Gastrocnemius medialis (tissue), 4 donors: ENCODE measurements at places on chromosomes 2 and 18. TPM values are rescaled to one million over a fixed set of nuclear protein-coding genes. Genes with fewer than 3 reads are reported as not detected.
A peak's percentile ranks its signal among the peaks of the same experiment; 100 is the strongest.

GRCh38 chr2:2524348-2524941, 193.4 kb upstream of the MYT1L start:
- peaks cover 8% of the 10 kb centered on the region for H3K4me1 ChIP-seq
- DNase-seq = no peak
- H3K4me3 ChIP-seq = no peak overlapping the region

DNA sequence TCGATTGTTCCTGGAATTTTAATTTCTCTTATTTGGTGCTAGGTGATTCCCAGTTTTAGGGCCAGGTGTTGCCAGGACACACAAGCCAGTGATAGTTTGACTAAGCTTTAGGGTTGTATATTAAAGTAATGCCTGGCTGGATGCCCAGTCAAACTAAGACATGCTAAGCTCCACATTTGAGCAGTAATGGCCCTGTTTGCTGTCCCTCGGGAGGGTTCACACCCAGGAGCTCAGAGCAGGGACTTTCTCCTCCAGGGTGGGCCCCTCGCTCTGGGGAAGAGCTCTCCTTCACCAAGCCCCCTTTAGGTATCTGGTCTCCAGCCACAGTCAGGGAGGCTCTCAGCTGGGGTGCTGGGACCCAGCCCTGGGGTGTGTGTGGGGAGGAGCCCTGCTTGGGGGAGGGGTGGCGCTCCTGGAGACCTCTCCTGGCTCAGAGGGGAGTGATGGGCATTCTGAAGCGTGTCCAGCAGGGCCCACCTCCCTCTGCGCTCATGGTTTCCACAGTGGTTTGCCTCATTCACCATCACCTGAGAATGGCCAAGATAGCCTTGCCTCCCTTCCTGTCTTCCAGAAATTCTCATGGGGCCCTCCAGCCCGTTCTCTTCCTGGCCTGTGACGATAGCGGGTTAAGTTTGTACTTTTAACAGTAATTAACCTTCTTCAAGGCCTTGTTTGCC, 31.7 kb downstream of the INPP4A start:
- no peaks in the 10 kb centered on the region for H3K27me3 ChIP-seq
- no peak overlapping the region for H3K27ac ChIP-seq
- peaks cover 33% of the 10 kb centered on the region for H3K4me1 ChIP-seq
- H3K36me3 ChIP-seq = no peaks in the 10 kb centered on the region

RPIA gene
- total RNA-seq = 6.4 TPM

DNA sequence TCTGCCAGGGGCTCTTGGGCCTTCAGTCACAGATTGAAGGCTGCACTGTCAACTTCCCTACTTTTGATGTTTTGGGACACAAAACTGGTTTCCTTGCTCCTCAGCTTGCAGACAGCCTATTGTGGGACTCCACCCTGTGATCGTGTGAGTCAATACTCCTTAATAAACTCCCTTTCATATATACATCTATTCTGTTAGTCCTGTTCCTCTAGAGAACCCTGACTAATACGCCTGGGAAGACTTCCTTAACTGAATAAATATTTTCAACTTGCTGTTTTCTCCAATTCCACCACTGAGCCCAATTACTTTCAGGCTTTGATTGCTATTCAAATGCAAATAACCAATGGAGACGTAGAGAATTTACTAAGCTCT, 61.4 kb upstream of the CCDC195 start:
- H3K27me3 ChIP-seq = no peaks in the 10 kb centered on the region
- no peak overlapping the region for H3K27ac ChIP-seq
- no peak for DNase-seq
- no peak overlapping the region for H3K4me3 ChIP-seq
- no peaks in the 10 kb centered on the region for H3K36me3 ChIP-seq
- H3K4me1 ChIP-seq = no peaks in the 10 kb centered on the region

GRCh38 chr2:161733025-161733424, 108.8 kb downstream of the SLC4A10 start:
- H3K36me3 ChIP-seq = no peaks in the 10 kb centered on the region
- no peak for DNase-seq
- no peak overlapping the region for H3K4me3 ChIP-seq

SPATA3 gene
- not detected for total RNA-seq

DNA sequence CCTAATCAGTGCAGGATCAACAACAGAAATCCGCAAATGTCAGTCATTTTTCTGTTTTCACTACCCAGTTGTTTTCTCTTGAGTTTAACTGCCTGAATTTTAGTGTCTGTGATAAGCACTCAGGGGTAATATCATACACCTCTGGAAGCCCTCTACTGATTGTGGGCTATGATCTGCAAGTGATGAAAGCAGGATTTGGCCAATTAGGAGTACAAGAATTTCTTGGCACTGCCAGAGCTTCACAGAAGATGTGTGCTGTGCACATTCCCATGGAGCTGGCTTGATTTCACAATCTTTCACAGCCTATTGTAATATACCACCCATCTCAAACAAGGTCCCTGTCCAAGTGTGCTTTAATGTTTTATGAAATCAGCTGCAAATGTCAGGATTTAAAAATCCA, 27.3 kb upstream of the TDRD15 start:
- no peak overlapping the region for H3K4me3 ChIP-seq
- no peaks in the 10 kb centered on the region for H3K36me3 ChIP-seq
- no peak for DNase-seq
- no peaks in the 10 kb centered on the region for H3K4me1 ChIP-seq
- no peak overlapping the region for H3K27ac ChIP-seq

- no peaks in the 10 kb centered on the region for H3K27me3 ChIP-seq
- no peaks in the 10 kb centered on the region for H3K36me3 ChIP-seq
- peak; percentile 63 for DNase-seq
- H3K4me3 ChIP-seq = no peak overlapping the region
- peak overlapping the region; percentile 65 for H3K27ac ChIP-seq
These were observed 43.6 kb downstream of the MAP3K20 start for GRCh38 chr2:173119069-173119807.

BOK gene
- 0.92 TPM for total RNA-seq

GRCh38 chr2:128457006-128457604, 138.4 kb upstream of the HS6ST1 start:
- no peaks in the 10 kb centered on the region for H3K27me3 ChIP-seq
- H3K27ac ChIP-seq = no peak overlapping the region
- DNase-seq = no peak
- H3K36me3 ChIP-seq = no peaks in the 10 kb centered on the region

DNA sequence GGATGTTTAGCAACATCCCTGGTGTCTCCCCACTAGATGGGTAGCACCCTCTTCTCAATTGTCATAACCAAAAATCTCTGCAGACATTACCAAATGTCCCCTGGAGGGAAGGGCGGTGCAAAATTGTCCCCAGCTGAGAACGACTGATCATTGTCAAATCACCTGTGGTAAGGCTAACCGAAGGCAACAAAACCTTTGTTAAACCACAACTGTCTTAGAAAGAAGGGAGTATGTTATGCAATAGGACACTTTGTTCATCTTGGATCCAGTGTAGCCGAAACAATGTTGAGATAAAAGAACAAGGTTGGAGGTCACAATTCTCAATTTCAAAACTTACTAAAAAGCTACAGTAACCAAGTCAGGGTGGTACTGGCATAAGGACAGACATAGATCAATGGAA, 50.3 kb upstream of the ST3GAL5 start:
- H3K36me3 ChIP-seq = no peaks in the 10 kb centered on the region
- H3K27ac ChIP-seq = no peak overlapping the region
- peaks cover 11% of the 10 kb centered on the region for H3K4me1 ChIP-seq
- H3K27me3 ChIP-seq = no peaks in the 10 kb centered on the region
- no peak overlapping the region for H3K4me3 ChIP-seq
- DNase-seq = no peak

GRCh38 chr2:152407204-152407721, 72.3 kb downstream of the FMNL2 start:
- no peaks in the 10 kb centered on the region for H3K27me3 ChIP-seq
- peak overlapping the region; percentile 71 for H3K27ac ChIP-seq
- H3K4me3 ChIP-seq = peak overlapping the region; percentile 14
- peaks cover 91% of the 10 kb centered on the region for H3K4me1 ChIP-seq
- peak; percentile 55 for DNase-seq

MAPRE3 gene
- total RNA-seq = 41.9 TPM

DNA sequence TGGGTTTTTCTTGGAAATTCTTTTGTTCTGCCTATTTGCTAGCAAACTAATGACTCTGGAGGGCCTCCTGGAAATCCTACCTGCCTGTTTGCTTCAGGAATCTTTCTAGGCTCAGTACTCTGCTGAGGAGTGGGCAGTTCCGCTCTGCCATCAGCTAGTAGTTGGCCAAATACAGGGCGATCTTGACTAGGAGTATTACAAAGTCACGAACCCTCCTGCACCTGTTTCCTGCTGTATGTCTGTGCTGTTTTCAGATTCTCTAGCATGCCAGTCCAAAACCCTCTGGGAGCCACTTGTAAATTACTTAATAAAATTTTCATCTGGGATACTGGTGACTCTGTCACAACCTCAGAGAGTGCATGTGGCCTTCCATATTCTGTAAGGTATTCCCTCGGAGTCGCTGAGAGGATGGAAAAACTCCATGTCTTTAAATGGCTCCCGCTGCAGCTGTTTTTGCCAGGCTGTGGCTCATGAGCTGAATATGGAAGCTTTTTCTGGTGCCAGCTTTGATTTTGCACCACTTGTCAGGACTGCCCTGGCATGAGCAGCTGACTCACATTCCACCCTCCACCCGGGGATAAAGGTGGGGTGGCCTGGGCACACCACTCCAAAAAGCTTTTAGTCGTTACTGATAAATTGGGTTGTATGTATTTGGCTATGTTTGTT, 123.0 kb downstream of the RTN4 start:
- peak overlapping the region; percentile 31 for H3K4me3 ChIP-seq
- no peaks in the 10 kb centered on the region for H3K27me3 ChIP-seq
- no peaks in the 10 kb centered on the region for H3K36me3 ChIP-seq
- peak; percentile 61 for DNase-seq
- peaks cover 9% of the 10 kb centered on the region for H3K4me1 ChIP-seq

GRCh38 chr2:25119263-25119662, 49.1 kb downstream of the POMC start:
- DNase-seq = no peak
- H3K27ac ChIP-seq = no peak overlapping the region
- H3K4me1 ChIP-seq = no peaks in the 10 kb centered on the region
- no peaks in the 10 kb centered on the region for H3K27me3 ChIP-seq
- no peaks in the 10 kb centered on the region for H3K36me3 ChIP-seq

SERPINB3 gene
- total RNA-seq = not detected

GCG gene
- total RNA-seq = not detected

DNA sequence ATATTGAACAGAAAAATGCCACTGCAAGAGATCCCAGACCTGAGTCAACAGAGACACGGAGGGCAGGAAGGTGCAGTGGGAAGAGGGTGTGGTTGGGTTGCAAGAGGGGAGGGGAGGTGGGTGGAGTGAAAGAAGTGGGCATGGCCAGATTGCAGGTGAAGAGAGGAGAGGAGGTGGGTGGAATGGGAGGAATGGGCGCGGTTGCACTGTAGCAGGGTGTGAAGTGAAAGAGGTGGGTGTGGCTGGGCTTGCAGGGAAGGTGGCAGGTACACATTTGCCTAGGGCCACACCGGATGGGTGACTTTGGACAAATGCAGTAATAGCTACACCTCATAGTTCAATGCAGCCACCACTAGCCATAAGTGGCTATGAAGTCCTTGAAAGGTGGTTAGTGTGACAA, 71.1 kb downstream of the DOCK10 start:
- no peak overlapping the region for H3K27ac ChIP-seq
- peaks cover 6% of the 10 kb centered on the region for H3K4me1 ChIP-seq
- DNase-seq = no peak
- H3K36me3 ChIP-seq = no peaks in the 10 kb centered on the region
- no peak overlapping the region for H3K4me3 ChIP-seq

DNA sequence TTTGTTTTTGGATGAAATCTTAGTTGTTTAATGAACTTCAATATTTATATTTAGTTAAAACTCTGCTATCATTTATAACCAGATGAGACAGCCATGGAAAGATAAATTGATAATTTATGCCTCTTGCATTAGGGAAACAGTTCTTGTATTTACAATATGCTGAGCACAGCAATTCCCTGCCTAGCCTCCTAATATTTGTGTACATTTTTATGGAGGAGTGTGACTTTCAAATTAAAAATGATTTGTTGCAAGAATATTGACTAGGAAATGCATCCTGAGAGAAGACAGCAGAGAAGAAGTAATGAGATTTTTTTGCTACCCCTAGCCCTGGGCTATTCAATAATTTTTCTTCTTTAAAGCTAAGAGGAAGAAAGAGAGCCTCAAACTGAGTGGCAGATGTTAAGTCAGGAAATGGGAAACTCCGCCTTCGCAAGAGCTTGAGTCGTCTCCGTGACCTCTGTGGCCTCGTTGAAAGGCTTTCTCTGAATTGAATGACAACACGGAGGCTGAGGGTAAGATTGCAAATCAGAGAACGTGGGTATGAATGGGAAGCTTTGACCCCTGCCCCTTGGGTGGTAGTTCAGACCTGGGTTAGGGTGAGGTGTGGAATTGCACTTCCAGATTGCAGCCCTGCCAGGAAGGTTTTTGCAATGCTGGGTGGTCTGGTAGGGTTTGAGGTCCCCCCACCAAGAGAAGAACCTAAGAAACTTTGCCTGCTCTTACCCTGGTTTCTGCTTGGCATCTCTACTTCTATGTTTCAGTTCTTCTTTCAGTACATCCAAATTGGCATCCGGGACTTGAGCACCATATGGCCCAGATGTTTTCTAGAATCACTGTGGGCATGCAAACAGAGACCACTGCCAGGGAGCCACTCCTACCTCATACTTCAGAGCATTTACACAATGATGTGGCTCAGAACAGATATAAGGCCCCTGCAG, 210.3 kb upstream of the RBMS1 start:
- no peaks in the 10 kb centered on the region for H3K27me3 ChIP-seq
- H3K27ac ChIP-seq = no peak overlapping the region
- DNase-seq = no peak

- no peak overlapping the region for H3K4me3 ChIP-seq
- DNase-seq = no peak
- no peaks in the 10 kb centered on the region for H3K27me3 ChIP-seq
- no peak overlapping the region for H3K27ac ChIP-seq
- H3K4me1 ChIP-seq = peaks cover 4% of the 10 kb centered on the region
- no peaks in the 10 kb centered on the region for H3K36me3 ChIP-seq
These were observed 140.9 kb downstream of the DYM start for GRCh38 chr18:49319590-49319989.

DNA sequence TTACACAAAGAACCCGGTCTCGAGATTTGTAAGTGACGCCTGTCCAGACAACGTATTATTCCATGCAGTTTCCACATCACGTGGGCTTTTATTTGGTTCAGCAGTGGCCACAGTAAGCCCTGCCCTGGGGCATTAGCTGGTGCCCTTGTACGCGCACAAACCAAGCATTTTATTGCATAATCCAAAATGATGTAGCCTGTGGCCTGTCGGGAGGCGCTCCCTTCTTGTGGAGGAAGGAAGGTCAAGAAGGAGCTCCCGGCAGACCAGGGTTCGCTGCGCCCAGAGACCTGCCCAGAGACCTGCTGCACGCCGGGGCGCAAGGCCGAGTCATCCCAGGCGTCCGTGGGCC, 179.6 kb upstream of the ALKAL2 start:
- no peak for DNase-seq
- H3K27me3 ChIP-seq = peaks cover 22% of the 10 kb centered on the region
- H3K36me3 ChIP-seq = no peaks in the 10 kb centered on the region
